ENCODE measurements at places on chromosomes 2 and 18. TPM values are rescaled to one million over a fixed set of nuclear protein-coding genes. Genes with fewer than 3 reads are reported as not detected.
A peak's percentile ranks its signal among the peaks of the same experiment; 100 is the strongest.

The SGPP2 gene
- 0.20 TPM for total RNA-seq

The POTEJ gene
- not detected for total RNA-seq

The CNRIP1 gene
- 4.4 TPM for total RNA-seq

The MC4R gene
- not detected for total RNA-seq

The ME2 gene
- 44.0 TPM for total RNA-seq

The MRO gene
- 0.18 TPM for total RNA-seq

The EGR4 gene
- not detected for total RNA-seq

The KIF1A gene
- 20.3 TPM for total RNA-seq

The BOLA3 gene
- total RNA-seq: 48.8 TPM

The ALPP gene
- 0.32 TPM for total RNA-seq

DNA sequence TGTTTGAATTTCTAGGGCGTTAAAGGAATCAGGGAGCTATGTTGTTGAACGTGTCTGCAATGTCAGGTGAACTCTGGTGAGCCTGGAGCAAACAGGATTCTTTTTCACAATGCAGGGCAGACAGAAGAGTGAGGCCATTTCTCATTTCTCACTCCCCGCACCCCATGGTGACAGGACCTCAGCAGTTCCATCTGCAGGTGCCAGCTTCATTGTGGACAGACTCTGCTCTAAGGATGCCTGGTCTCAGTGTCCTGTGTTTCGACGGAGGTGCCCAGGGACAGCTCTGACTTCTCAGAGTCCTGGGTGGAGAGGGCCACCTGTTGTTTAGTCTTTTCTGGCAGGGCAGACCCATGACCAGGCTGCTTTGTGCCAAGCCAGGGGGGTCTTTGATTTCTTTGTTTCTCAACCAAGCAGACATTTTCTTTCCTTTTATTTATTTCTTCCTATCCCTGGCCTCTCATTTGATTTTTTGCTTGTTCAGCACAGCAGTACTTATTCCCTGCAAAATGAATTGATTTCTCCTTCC, 201.5 kb downstream of the RNF144A start:
- no peaks in the 10 kb centered on the region for H3K36me3 ChIP-seq
- DNase-seq: no peak
- H3K4me1 ChIP-seq: no peaks in the 10 kb centered on the region

GRCh38 chr2:186457908-186458307, 28.2 kb upstream of the ZC3H15 start:
- H3K4me1 ChIP-seq: peaks cover 10% of the 10 kb centered on the region
- peak; percentile 16 for DNase-seq
- no peak overlapping the region for H3K4me3 ChIP-seq
- no peak overlapping the region for H3K27ac ChIP-seq
- H3K36me3 ChIP-seq: no peaks in the 10 kb centered on the region

- no peak overlapping the region for H3K4me3 ChIP-seq
- H3K36me3 ChIP-seq: no peaks in the 10 kb centered on the region
- H3K4me1 ChIP-seq: no peaks in the 10 kb centered on the region
- no peaks in the 10 kb centered on the region for H3K27me3 ChIP-seq
- no peak overlapping the region for H3K27ac ChIP-seq
Measured at GRCh38 chr2:205352593-205352992, 329.7 kb upstream of the NRP2 start.

- no peaks in the 10 kb centered on the region for H3K36me3 ChIP-seq
- H3K4me1 ChIP-seq: no peaks in the 10 kb centered on the region
- H3K27me3 ChIP-seq: peaks cover 2% of the 10 kb centered on the region
- DNase-seq: peak; percentile 4
Measured at GRCh38 chr18:72086421-72086820, 457.7 kb downstream of the CBLN2 start.

- H3K27me3 ChIP-seq: peaks cover 4% of the 10 kb centered on the region
- H3K4me3 ChIP-seq: no peak overlapping the region
- no peak for DNase-seq
- H3K27ac ChIP-seq: no peak overlapping the region
Measured at GRCh38 chr2:86352137-86352726, 14.8 kb upstream of the REEP1 start.

GRCh38 chr2:23350041-23350791, 34.8 kb upstream of the KLHL29 start:
- no peaks in the 10 kb centered on the region for H3K4me1 ChIP-seq
- no peak overlapping the region for H3K4me3 ChIP-seq
- no peak for DNase-seq

DNA sequence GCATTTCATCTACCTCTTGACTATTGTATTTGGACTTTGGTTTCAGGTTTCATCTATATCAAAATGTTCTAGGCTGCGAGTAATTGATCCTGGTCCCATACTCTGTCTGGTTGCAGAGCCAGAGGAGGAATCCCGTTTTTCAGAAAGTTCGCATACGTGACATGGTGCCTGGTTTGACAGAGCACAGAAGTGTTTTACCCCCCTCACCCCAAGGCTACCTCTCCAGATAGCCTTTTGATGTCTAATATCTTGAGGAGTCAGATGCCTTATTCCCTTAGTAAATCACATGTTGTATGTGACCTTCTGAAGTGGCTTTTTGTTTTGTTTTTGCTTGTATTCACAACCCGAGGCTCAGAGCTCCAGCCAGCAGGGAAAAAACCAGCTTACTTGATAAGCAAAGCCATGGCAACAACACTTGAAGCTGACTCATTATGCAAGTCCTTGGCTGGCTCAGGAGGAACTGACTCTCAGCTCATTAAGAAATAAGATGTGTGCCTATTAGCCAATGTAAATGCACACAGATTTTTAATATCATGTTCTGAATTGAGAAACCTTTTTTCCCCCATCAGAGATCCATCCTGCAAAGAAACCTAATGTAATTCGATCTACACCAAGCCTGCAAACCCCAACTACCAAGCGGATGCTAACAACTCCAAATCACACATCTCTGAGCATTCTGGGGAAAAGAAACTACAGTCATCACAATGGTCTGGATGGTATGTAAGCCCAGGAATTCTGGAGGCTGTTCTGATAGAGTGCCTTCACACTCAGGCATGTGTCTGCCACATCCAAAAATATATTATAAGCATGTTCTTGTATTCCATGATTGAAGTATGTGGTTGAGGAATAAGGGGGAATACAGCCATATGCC, 41.4 kb downstream of the OXER1 start:
- peak overlapping the region; percentile 6 for H3K27ac ChIP-seq
- H3K4me1 ChIP-seq: peaks cover 3% of the 10 kb centered on the region
- DNase-seq: peak; percentile 93
- no peaks in the 10 kb centered on the region for H3K36me3 ChIP-seq
- H3K27me3 ChIP-seq: no peaks in the 10 kb centered on the region
- H3K4me3 ChIP-seq: no peak overlapping the region

DNA sequence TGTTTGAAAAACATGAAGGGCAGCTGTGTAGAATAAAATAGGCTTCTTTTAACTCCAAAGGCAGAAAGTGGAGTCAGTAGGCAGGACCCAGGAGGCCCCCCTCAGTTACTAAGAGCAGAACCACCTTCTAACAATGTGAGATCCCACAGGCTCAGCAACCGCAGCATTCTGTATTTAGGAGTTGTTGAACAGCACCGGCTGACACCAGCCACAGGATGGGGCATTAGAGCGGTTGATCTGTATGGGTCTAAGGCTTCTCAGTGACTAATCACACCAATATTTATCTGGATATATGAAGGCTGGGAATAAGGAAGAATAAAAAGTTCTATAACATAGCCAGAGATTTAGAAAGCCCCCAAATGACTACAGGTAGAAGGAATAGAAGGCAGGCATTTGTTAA, 51.7 kb downstream of the MYO5B start:
- H3K27me3 ChIP-seq: peaks cover 26% of the 10 kb centered on the region
- peak overlapping the region; percentile 16 for H3K27ac ChIP-seq
- H3K4me3 ChIP-seq: no peak overlapping the region
- DNase-seq: peak; percentile 18
- H3K4me1 ChIP-seq: peaks cover 7% of the 10 kb centered on the region

- H3K27me3 ChIP-seq: no peaks in the 10 kb centered on the region
- peaks cover 4% of the 10 kb centered on the region for H3K4me1 ChIP-seq
- no peak overlapping the region for H3K4me3 ChIP-seq
- no peaks in the 10 kb centered on the region for H3K36me3 ChIP-seq
- DNase-seq: no peak
Measured at GRCh38 chr2:71561441-71562267, 108.3 kb downstream of the DYSF start.

GRCh38 chr2:10080536-10081304, 509 bp upstream of the CYS1 start:
- no peak overlapping the region for H3K4me3 ChIP-seq
- peaks cover 14% of the 10 kb centered on the region for H3K4me1 ChIP-seq
- peaks cover 27% of the 10 kb centered on the region for H3K27me3 ChIP-seq
- H3K36me3 ChIP-seq: no peaks in the 10 kb centered on the region
- H3K27ac ChIP-seq: no peak overlapping the region

- no peak overlapping the region for H3K4me3 ChIP-seq
- no peaks in the 10 kb centered on the region for H3K4me1 ChIP-seq
- H3K27ac ChIP-seq: no peak overlapping the region
- DNase-seq: no peak
- no peaks in the 10 kb centered on the region for H3K36me3 ChIP-seq
- no peaks in the 10 kb centered on the region for H3K27me3 ChIP-seq
Measured at GRCh38 chr18:80067897-80068296, 33.7 kb downstream of the RBFA start.

- no peaks in the 10 kb centered on the region for H3K4me1 ChIP-seq
- no peaks in the 10 kb centered on the region for H3K27me3 ChIP-seq
- H3K4me3 ChIP-seq: no peak overlapping the region
- H3K27ac ChIP-seq: no peak overlapping the region
Measured at GRCh38 chr2:12080360-12080759, 333.9 kb downstream of the LPIN1 start.

GRCh38 chr2:175984846-175985245, 17.2 kb downstream of the LNPK start:
- no peaks in the 10 kb centered on the region for H3K27me3 ChIP-seq
- no peak overlapping the region for H3K27ac ChIP-seq
- H3K36me3 ChIP-seq: no peaks in the 10 kb centered on the region
- no peak overlapping the region for H3K4me3 ChIP-seq
- no peaks in the 10 kb centered on the region for H3K4me1 ChIP-seq

GRCh38 chr18:9422816-9423519, 52.3 kb upstream of the RALBP1 start:
- no peak overlapping the region for H3K4me3 ChIP-seq
- H3K4me1 ChIP-seq: no peaks in the 10 kb centered on the region
- H3K27me3 ChIP-seq: no peaks in the 10 kb centered on the region
- no peak for DNase-seq
- H3K36me3 ChIP-seq: no peaks in the 10 kb centered on the region

- H3K27me3 ChIP-seq: no peaks in the 10 kb centered on the region
- H3K4me1 ChIP-seq: peaks cover 20% of the 10 kb centered on the region
- DNase-seq: no peak
- H3K36me3 ChIP-seq: no peaks in the 10 kb centered on the region
Measured at GRCh38 chr2:207480521-207481040, 49.2 kb upstream of the CREB1 start.

GRCh38 chr2:73225513-73226360, 7.3 kb downstream of the PRADC1 start:
- H3K4me1 ChIP-seq: no peaks in the 10 kb centered on the region
- DNase-seq: no peak
- H3K36me3 ChIP-seq: peaks cover 14% of the 10 kb centered on the region
- no peak overlapping the region for H3K4me3 ChIP-seq

DNA sequence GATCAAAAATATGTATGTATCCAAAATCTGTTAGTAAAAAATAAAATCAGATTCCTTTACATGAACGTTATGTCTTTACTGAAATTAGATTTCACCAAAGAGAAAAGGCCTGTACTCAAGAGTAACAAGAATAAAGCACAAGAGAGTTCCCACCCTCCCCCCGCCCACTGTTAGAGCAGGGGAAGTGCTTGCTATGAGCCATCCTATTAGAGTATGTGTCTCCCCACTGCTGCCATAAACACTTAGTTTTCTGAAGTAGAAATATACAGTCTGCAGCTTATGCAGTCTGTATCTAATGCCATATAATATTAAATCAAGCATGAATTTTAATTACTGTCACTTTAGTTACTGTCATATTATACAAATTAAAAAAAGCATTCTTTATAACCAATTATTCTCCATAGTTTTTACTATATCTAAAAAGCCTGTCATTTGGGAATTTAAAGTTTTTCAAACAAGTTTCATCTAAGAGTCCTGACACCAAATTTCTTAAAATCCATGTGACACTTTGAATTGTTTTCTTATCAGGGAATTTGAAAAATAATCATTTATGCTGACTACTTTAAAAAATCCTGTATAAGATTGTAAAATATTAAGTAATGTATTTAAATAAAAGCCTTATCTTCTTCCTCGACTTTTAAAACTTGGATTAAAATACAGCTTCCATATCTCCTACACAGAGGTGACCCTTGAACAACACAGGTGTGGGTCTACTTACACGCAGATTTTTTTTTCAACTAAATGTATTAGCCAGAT, 51.8 kb upstream of the GPR75 start:
- peaks cover 40% of the 10 kb centered on the region for H3K36me3 ChIP-seq
- H3K4me3 ChIP-seq: no peak overlapping the region
- no peak for DNase-seq
- no peaks in the 10 kb centered on the region for H3K27me3 ChIP-seq
- H3K27ac ChIP-seq: no peak overlapping the region

- DNase-seq: peak; percentile 88
- peaks cover 8% of the 10 kb centered on the region for H3K4me1 ChIP-seq
- H3K36me3 ChIP-seq: peaks cover 31% of the 10 kb centered on the region
- H3K27me3 ChIP-seq: no peaks in the 10 kb centered on the region
- H3K4me3 ChIP-seq: no peak overlapping the region
- no peak overlapping the region for H3K27ac ChIP-seq
Measured at GRCh38 chr18:55272510-55273243, 313.4 kb upstream of the CCDC68 start.

DNA sequence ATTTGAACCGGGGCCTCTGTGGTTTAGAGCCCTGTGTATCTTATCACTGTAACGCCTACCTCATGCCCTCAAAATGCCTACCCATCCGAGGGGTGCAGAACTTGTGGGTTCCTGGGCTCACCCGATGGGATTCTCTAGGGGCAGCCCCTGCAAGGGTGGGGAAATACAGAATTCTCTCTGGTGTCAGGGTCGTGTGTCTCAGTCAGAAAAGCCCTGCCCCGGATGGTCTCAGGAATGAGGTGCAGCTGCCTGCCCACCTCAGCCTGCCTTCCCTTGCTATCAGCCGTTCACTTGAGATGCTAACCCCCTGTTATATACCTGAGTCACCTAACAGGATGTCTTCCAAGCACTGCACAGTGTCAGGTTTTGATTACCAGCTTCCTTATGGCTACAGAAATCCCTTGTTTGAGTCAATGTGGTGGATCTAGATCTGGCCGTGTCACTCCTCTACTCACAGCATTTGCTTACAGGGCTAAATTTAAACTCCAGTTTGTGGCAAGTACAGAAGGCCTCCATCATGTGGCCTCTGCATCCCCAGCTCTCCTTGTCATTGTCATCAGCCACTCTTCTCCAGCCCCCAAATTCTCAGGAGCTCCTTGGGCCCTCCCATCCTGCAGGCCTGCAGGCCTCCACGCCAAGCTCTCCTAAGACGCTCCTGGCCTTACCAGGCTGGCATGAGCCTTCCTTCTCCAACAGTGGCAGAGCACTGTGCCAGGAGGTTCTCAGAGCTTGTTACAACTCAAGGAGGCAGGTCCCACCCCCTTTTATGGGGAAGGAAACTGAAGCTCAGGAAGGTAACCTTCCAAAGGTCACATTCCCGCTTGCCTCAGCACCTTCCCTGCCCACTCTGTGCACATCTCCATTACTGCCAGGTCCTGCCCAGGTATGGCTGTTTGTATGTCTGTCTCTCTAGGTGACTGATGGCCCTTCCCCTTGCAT, 14.3 kb upstream of the MAP3K2 start:
- no peak overlapping the region for H3K4me3 ChIP-seq
- H3K27me3 ChIP-seq: no peaks in the 10 kb centered on the region
- H3K4me1 ChIP-seq: peaks cover 29% of the 10 kb centered on the region
- no peak overlapping the region for H3K27ac ChIP-seq
- no peak for DNase-seq
